Activated CD4-positive, alpha-beta memory T cell treated with anti-CD3 and anti-CD28 coated beads for 36 hours (primary cell): ENCODE measurements at places on chromosomes 5 and 9. TPM values are rescaled to one million over a fixed set of nuclear protein-coding genes. Genes with fewer than 3 reads are reported as not detected.

- H3K27me3 ChIP-seq, result no peaks in the 10 kb centered on the region
- H3K36me3 ChIP-seq, result no peaks in the 10 kb centered on the region
- DNase-seq, result no peak
- H3K27ac ChIP-seq, result no peak overlapping the region
- H3K4me1 ChIP-seq, result no peaks in the 10 kb centered on the region
Measured at GRCh38 chr5:167485061-167485774, 806.2 kb upstream of the WWC1 start.

Gene CMBL
- 1.3 TPM for total RNA-seq

DNA sequence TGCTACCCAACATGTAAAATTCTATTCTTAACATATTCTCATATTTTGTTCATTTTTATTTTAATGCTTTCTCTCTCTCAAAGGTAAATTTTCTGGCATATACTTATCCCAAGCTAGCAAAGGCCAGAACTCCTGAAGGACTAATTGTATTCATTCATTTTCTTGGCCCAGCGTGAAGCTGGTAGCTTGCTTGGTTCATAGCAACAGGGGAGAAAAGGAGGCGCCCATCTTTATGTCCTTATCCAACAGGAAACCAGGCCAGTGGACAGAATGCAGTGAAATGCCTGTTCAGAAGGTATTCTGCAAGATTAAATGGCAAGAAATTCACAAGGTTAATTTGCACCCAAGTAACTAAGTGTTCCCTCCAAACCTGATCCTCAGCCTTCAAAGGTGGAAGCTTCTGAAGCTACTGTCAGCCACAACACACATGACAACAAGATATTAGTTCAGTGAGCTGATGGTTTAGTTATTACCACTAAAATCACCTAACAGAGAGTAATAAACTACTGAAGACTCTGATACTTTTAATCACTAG lies 5.6 kb downstream of the EFNA5 start:
- no peak overlapping the region for H3K4me3 ChIP-seq
- H3K27me3 ChIP-seq, result peaks cover 31% of the 10 kb centered on the region
- H3K4me1 ChIP-seq, result peaks cover 3% of the 10 kb centered on the region
- H3K27ac ChIP-seq, result no peak overlapping the region
- no peak for DNase-seq

DNA sequence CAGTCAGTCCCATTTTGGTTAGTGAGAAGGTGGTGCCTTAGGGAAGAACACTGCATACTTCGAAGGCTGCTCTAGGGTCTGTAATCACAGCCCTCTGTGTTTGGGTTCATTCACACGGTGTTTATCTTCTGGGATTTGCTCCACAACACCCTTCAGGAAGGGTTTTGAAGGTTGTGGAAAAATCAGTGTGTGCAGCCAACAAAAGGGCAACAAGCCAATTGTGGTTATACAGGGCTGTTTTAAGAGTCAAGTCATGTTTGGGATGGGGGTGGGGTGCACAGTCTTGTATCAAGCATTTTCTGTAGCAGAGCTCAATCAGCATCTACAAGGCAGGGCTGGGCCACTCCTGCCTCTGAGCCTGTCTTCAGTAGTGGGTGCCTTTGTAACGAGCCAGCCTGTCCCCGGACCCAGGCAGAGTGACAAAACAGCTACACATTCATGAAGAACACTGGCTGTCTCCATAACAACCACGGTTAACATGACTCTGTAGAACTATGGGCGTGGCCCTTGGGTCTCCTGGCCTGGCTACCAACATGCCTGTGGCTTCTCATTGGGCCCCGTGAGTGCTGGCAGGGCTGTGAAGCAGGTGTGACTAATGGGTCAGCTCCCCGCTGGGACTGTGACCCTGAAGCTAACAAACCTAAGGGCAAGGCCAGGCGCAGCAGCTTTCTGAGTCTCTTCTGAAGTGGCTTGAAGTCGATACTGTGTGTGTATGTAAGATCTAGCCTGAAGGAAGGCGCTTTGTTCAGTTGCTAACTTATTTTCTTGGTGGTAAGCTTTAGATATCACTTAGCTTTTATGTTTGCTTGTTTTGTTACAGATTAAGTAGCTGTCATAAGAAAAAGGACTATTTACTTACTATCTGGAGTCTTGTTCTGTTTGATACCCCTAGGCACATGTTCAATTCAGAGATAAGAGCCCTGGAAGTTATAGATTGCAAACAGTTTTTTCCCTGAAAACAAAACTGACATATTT lies 27.9 kb upstream of the GOLM1 start:
- no peaks in the 10 kb centered on the region for H3K4me1 ChIP-seq
- no peak overlapping the region for H3K4me3 ChIP-seq
- H3K36me3 ChIP-seq, result no peaks in the 10 kb centered on the region
- no peak for DNase-seq
- no peak overlapping the region for H3K27ac ChIP-seq

DNA sequence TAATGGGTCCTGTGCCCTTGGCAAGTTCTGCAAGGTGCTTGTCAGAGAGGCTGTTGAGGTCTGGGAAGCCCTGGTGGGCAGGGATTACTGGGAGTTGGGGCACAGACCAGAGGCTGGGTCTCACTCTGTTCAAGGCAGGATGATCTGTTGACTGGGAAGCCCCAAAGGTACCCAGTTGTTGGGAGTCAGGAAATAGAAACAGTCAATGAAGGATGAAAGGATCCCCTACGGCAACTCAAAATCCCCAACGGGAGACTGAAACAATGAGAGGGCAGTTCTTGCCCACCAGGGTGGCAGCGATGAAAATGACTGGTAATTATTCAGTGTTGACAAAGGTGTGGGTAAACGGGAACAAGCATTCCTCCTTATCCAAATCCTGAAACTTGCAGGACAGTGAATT lies 31.2 kb downstream of the BNIP1 start:
- H3K27me3 ChIP-seq, result peaks cover 3% of the 10 kb centered on the region
- no peak for DNase-seq
- peaks cover 5% of the 10 kb centered on the region for H3K36me3 ChIP-seq
- no peak overlapping the region for H3K27ac ChIP-seq

Gene ASTN2
- 3.3 TPM for total RNA-seq

Gene PCDHGA11
- not detected for total RNA-seq

GRCh38 chr9:134381671-134382516 lies 55.6 kb downstream of the RXRA start:
- no peaks in the 10 kb centered on the region for H3K36me3 ChIP-seq
- no peak overlapping the region for H3K4me3 ChIP-seq
- H3K27me3 ChIP-seq, result no peaks in the 10 kb centered on the region
- peaks cover 22% of the 10 kb centered on the region for H3K4me1 ChIP-seq

Gene IFNA2
- total RNA-seq, result not detected

Gene OLFML2A
- not detected for total RNA-seq

DNA sequence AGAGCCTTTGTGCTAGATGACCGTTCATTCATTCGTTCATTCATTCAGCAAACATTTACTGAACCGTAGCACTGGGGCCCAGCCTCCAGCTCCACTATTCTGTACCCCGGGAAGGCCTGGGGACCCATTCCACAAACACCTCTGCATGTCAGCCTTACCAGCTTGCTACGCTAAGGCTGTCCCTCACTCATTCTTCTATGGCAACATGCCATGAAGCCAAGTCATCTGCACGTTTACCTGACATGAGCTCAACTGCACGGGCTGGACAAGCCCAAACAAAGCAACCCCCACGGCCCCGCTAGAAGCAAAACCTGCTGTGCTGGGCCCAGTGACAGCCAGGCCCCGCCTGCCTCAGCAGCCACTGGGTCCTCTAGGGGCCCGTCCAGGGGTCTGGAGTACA lies 6.0 kb downstream of the CEL start:
- no peaks in the 10 kb centered on the region for H3K27me3 ChIP-seq
- H3K36me3 ChIP-seq, result peaks cover 4% of the 10 kb centered on the region
- no peaks in the 10 kb centered on the region for H3K4me1 ChIP-seq
- no peak overlapping the region for H3K4me3 ChIP-seq
- H3K27ac ChIP-seq, result no peak overlapping the region

- H3K4me3 ChIP-seq, result no peak overlapping the region
- no peaks in the 10 kb centered on the region for H3K27me3 ChIP-seq
- DNase-seq, result no peak
Measured at GRCh38 chr9:124125651-124125977, 114.0 kb downstream of the LHX2 start.

GRCh38 chr5:93621327-93621798 lies 38.3 kb downstream of the NR2F1 start:
- peaks cover 32% of the 10 kb centered on the region for H3K4me1 ChIP-seq
- H3K27me3 ChIP-seq, result peaks cover 15% of the 10 kb centered on the region
- no peaks in the 10 kb centered on the region for H3K36me3 ChIP-seq
- H3K4me3 ChIP-seq, result peak overlapping the region; percentile 49
- no peak overlapping the region for H3K27ac ChIP-seq

DNA sequence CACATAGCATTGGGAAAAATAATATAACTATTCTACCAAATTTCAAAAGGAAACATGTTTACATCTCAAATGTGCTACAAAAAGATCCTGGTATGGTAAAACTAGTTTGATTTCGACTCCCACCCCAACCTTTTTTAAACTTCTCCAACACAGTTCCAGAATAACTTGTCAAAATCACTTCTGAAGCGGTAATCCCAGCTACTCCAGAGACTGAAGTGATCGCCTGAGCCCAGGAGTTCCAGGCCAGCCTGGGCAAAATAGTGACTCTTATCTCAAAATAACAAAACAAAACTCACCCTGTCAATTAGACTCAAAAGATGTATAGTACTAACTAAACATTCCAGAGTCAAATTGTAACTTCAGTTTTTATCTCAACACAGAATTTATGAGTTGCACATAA lies 71.3 kb upstream of the RNF38 start:
- peak overlapping the region; percentile 21 for H3K4me3 ChIP-seq
- H3K27me3 ChIP-seq, result no peaks in the 10 kb centered on the region
- H3K4me1 ChIP-seq, result peaks cover 32% of the 10 kb centered on the region

DNA sequence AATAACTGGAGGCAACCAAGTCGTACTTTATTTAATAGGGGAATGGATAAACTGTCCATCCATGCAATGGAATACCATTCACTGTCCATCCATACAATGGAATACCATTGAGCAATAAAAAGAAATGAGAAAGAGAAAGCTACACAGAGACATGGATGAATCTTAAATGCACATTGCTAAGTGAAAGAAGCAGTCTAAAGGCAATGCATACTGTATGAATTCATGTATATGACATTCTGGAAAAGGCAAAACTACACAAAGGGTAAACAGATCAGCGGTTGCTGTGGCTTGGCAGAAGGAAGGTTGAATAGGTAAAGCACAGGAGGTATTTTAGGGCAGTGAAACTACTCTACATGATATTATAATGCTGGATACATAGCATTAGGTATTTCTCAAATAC lies 16.2 kb downstream of the DRD1 start:
- H3K36me3 ChIP-seq, result no peaks in the 10 kb centered on the region
- no peak overlapping the region for H3K27ac ChIP-seq
- no peak overlapping the region for H3K4me3 ChIP-seq
- DNase-seq, result no peak

GRCh38 chr9:16769291-16769690 lies 101.2 kb downstream of the BNC2 start:
- DNase-seq, result no peak
- H3K4me3 ChIP-seq, result no peak overlapping the region
- no peaks in the 10 kb centered on the region for H3K36me3 ChIP-seq
- H3K4me1 ChIP-seq, result no peaks in the 10 kb centered on the region
- H3K27ac ChIP-seq, result no peak overlapping the region
- no peaks in the 10 kb centered on the region for H3K27me3 ChIP-seq

DNA sequence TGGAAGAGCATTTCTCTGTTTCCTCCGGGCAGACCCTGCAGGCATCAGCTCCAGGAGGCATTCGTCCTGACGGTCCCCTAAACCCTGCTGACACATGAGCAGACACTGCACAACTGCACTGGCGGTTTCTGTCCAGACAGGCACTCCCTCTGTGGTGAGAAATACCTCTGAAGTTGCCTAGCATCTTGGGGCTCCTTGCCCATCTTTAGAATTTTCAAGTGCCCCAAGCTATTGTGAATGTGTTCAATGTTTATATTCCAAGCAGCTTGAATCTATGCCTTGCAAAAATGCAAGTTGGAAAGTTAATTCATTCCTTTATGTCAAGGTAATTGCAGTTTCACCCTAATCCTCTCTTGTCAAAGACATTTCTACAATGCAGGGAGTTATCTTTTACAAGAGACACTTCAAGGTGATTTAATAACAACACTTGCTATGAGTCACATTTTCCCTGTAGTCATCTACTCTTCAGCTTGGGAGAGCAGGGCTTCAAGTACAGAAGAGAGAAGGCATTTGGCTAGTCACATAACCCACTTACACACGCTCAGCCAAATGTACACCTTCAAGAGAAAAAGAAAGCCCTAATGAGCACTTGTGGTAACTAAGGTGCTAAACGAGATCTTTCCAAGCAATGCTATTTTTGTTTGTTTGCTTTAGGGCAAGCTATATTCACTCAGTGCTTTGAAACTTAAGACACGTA lies 302.5 kb downstream of the MLLT3 start:
- DNase-seq, result peak; percentile 48
- peak overlapping the region; percentile 63 for H3K27ac ChIP-seq
- no peak overlapping the region for H3K4me3 ChIP-seq
- H3K36me3 ChIP-seq, result peaks cover 5% of the 10 kb centered on the region
- H3K4me1 ChIP-seq, result peaks cover 80% of the 10 kb centered on the region

DNA sequence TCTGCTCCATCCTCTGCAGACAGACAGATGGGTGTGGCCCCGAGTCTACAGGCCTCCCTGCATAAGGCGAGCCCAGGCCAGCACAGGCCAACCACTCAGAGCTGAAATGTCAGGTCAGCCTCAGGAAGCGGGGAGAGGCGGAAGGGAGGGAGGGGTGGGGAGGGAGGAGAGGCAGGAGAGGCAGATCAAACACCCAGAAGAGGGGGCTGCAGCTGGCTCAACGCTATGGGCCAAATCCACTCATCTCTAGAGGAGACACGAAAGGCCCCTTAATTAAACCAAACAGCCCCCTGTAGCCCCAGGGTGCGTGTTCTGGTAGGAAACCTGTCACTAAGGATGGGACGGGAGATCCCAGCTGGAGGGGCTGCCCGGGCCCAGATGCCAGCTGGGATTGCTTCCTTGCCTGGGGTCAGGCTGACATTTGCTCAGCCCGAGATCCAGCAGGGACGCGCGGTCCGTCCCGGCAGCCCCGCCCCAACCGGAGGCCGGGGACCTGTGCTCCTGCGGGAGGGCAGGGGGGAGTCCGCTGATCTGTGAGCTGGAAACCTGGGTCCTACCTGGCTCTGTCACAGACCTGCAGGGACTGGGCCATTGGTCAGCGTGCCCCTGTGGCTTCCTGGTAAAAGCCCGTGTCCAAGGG lies 97.2 kb upstream of the SARDH start:
- no peak overlapping the region for H3K27ac ChIP-seq
- peaks cover 2% of the 10 kb centered on the region for H3K27me3 ChIP-seq
- no peaks in the 10 kb centered on the region for H3K4me1 ChIP-seq
- DNase-seq, result no peak
- H3K4me3 ChIP-seq, result no peak overlapping the region

- no peak overlapping the region for H3K27ac ChIP-seq
- no peaks in the 10 kb centered on the region for H3K27me3 ChIP-seq
- no peak overlapping the region for H3K4me3 ChIP-seq
- H3K4me1 ChIP-seq, result no peaks in the 10 kb centered on the region
- no peaks in the 10 kb centered on the region for H3K36me3 ChIP-seq
Measured at GRCh38 chr5:166281433-166281832, 2010.0 kb upstream of the WWC1 start.

Gene PCDHGC4
- total RNA-seq, result not detected

Gene TAF11L5
- total RNA-seq, result not detected

Gene PCDHA4
- not detected for total RNA-seq

DNA sequence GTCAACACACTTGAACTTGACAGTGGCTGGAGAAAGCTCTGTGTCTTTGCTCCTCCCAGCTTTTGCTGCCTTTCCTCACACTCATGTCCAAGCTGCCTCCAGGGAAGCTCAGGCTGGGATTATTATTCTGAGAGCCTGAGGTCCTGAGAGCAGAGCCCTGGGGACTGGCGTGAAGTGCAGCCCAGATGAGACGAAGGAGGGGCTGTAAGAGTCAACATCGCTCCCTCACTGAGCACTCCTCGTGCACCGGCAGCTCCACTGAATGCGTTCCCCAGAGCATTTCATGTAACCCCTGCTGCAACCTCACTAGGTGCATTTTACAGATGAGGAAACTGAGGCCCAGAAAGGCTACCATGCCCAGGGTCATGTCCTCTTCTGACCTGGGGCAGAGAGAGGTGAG lies 63.5 kb upstream of the PHYKPL start:
- H3K27ac ChIP-seq, result no peak overlapping the region
- no peak overlapping the region for H3K4me3 ChIP-seq
- H3K4me1 ChIP-seq, result no peaks in the 10 kb centered on the region
